ENCODE measurements at places on chromosomes 6 and 20. TPM values are rescaled to one million over a fixed set of nuclear protein-coding genes. Genes with fewer than 3 reads are reported as not detected.

Gene RIPOR3
- total RNA-seq: 0.35 TPM

DNA sequence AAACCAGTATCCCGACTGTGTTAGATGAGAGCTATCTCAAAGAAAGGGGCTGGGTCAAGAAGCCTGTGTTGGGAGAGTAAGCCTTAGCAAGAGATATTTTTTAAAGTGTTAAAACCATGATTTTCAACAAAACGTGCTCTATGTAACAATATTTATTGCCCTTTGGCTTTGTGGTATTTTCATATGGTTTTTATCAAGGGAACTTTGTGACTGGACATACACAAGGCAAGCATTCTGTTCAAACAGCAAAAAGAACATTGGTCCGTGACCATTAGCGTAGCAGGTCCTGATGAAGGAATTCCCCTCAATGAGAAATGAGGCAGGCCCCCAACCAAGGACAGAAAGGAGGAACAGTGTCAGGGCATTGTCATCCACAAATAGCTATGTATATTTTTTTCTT is 222.6 kb downstream of the MYLK4 start:
- no peak for DNase-seq

DNA sequence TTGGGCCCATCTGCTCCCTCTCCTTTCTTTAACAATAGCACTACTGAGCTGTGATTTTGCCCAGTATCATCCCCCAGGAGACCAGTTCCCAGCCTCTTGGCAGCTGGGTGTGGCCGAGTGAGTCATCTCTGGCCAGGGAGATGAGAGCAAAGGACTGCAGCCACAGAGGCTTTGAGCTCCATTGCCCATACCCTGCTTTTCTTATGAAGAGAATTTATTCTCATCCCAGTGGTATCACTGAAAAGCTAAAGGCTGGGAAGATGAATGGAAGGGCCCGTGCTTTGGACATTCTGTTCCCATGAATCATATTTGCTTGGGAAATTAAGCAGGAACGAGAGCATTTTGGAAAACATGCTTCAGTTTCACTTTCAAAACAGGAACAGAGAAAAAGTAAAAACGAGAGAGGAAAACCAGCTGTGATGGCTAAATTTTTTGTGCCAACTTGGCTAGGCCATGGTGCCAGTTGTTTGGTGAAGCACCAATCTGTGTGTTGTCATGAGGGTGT is 14.9 kb downstream of the CST3 start:
- peak; percentile 96 for DNase-seq

Gene SAMD3
- not detected for total RNA-seq

DNA sequence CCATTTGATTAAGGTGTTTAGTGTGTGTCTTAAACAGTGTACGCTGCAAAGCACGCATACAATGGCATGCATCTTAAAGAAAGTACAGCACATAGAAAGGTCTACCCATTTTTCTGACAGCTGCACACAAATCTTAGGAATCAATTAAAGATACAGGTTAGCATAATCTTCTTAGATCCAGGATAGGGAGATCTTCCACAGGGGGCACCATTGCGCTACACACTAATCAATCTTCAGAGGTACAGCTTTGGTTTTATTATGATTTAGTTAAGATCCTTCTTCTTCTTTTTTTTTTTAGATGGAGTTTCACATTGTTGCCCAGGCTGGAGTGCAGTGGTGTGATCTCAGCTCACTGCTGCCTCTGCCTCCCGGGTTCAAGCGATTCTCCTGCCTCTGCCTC is 63.7 kb upstream of the BEND3 start:
- peak; percentile 9 for DNase-seq

GRCh38 chr6:2632976-2633584 is 117.6 kb downstream of the MYLK4 start:
- no peak for DNase-seq

Gene BAG2
- total RNA-seq: 9.2 TPM

Gene PI16
- not detected for total RNA-seq

Gene CST4
- not detected for total RNA-seq

- DNase-seq: no peak
Measured at GRCh38 chr6:84243240-84243639, 15.8 kb upstream of the CEP162 start.

- no peak for DNase-seq
Measured at GRCh38 chr20:14914633-14915032, 577.2 kb upstream of the FLRT3 start.

Gene AHI1
- 4.2 TPM for total RNA-seq

Gene BPIFB1
- total RNA-seq: not detected

DNA sequence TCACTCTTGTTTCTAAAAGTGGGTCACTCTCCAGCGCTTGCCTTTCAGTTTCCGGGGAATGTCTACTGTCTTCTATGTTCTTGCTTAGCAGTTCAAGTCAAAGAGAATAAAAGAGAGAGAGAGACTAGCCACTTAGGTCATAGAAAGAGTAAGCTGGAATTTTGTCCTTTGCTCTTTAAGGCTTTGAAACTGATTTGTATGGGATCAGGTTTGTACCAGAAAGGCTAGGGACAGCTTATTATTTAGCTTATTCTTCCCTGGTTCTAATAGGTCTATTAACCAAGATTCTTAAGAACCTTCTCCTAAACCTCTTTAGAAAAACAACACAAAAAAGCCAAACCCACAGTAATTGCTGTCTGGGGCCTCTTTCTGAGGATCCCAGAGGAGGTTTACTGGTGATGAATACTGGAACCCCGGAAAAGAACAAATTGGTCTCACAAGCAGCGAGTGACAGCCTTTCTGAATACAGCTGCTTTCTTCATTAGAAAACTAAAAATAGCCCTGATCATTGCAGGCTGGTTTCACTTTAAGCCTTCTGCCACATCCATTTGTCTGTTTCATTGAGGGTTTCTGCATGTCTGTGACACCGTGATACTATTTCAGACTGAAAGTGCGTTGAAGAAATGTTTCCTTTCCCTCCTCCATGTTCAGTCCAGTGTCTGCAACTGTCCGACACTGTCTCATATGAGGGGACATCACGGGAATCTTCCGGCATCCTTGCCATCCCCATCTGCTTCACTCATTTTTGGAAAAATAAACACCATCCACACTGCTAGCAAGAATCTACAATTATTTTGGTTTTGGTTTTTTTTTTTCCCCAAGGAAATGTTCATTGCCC is 75.1 kb upstream of the ATXN1 start:
- DNase-seq: no peak
